ENCODE measurements at places on chromosomes 1 and 21.

DNA sequence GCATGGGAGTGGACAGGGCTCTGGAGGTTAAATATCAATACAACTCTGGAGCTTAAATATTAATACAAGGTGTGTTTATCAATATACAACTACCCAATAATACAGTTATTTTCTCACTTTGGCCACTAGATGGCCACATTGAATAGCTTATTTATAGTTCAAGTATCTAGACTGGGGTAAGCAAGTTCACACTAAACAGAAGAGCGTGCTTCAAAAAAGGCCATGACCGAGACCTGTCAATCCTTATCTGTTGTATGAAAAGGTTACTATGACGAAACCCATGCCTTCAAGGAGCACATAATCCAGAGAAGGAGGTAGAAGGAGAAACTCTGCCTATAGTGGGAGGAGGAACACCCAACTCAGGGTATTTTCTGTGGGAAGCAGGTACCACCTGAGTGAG lies 29.1 kb downstream of the CHML start:
- peak; percentile 54 for DNase-seq

DNA sequence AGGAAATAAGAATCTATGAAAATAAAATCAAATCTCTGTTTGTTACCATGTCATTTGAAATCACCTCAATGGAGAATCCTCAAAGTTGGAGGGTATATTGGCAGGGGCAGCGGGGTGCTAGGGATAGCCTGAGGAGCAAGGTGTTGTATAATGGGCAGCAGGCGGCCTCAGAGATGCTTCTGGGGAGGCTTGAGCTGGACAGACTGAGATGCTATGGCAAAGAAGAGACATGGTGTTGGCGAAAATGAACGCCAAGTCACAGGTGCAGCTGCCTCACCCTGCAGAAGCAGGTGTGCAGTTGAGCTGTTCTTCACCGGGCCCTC lies 3.1 kb upstream of the SLC1A7 start:
- DNase-seq = no peak

DNA sequence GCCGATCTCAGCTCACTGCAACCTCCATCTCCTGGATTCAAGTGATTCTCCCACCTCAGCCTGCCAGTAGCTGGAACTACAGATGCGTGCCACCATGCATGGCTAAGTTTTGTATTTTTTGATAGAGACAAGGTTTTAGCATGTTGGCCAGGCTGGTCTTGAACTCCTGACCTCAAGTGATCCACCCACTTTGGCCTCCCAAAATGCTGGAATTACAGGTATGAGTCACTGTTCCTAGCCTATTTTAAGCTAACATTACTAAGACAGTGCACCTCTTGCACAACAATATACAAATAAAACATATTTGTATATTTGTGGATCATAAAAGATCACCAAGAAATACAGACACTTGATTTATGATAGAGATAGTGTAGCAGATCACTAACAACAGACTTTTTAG lies 139.1 kb downstream of the DUSP10 start:
- DNase-seq = peak; percentile 13

- no peak for DNase-seq
Measured at GRCh38 chr1:183821309-183821888, 16.5 kb downstream of the RGL1 start.

- no peak for DNase-seq
Measured at GRCh38 chr1:109185357-109185756, 28.4 kb upstream of the SARS1 start.

GRCh38 chr21:45555251-45555556 lies 13.0 kb upstream of the SLC19A1 start:
- DNase-seq = no peak

GRCh38 chr21:43585924-43586413 lies 73.3 kb downstream of the HSF2BP start:
- DNase-seq = peak; percentile 90

DNA sequence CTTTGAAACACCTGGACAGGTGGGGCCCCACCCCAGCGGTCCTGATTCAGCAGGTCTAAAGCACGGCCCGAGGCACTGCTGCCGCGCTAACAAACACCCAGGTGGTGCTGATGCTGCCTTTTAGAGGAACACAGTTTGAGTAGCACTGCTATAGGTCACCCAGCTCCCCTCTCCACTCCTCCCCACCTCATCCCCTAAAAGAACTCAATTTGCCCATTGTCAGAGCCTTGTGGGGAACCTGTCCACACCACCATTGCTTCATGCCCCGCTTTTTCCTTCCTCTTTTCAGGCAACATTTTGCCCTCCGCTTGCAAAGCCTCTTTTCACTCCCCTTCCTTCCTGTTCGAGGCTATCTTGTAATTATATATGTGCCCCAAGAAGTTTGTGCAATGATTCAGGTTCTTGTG lies 26.2 kb upstream of the PADI4 start:
- DNase-seq = no peak
